Mononuclear cell (primary cell): ENCODE measurements at places on chromosomes 6 and 20. TPM values are rescaled to one million over a fixed set of nuclear protein-coding genes. Genes with fewer than 3 reads are reported as not detected.

Gene SLC13A3
- 0.10 TPM for total RNA-seq

Gene MLN
- total RNA-seq = not detected

Gene PREX1
- total RNA-seq = 128 TPM

Gene TRIM10
- 0.21 TPM for total RNA-seq

Gene PLCB1
- total RNA-seq = 14.6 TPM

Gene GUCA1A
- not detected for total RNA-seq
